ENCODE measurements at places on chromosomes 2 and 18. TPM values are rescaled to one million over a fixed set of nuclear protein-coding genes. Genes with fewer than 3 reads are reported as not detected.

The RBM43 gene
- total RNA-seq = 0.96 TPM

The INSIG2 gene
- 64.2 TPM for total RNA-seq

The GKN2 gene
- 0.75 TPM for total RNA-seq

The NDUFB3 gene
- total RNA-seq = 34.2 TPM

The TMEM87B gene
- 11.7 TPM for total RNA-seq

The ACTG2 gene
- total RNA-seq = 134 TPM

The DYSF gene
- total RNA-seq = 58.3 TPM

The PJVK gene
- not detected for total RNA-seq

The MSGN1 gene
- not detected for total RNA-seq

The CMPK2 gene
- 9.4 TPM for total RNA-seq

The FMNL2 gene
- total RNA-seq = 12.0 TPM

The SLC16A14 gene
- 15.8 TPM for total RNA-seq

The KIF1A gene
- 0.11 TPM for total RNA-seq

The TRPM8 gene
- not detected for total RNA-seq

The ATP8B1 gene
- 30.9 TPM for total RNA-seq

The SLC35F6 gene
- 43.4 TPM for total RNA-seq

The USP34 gene
- total RNA-seq = 59.3 TPM

DNA sequence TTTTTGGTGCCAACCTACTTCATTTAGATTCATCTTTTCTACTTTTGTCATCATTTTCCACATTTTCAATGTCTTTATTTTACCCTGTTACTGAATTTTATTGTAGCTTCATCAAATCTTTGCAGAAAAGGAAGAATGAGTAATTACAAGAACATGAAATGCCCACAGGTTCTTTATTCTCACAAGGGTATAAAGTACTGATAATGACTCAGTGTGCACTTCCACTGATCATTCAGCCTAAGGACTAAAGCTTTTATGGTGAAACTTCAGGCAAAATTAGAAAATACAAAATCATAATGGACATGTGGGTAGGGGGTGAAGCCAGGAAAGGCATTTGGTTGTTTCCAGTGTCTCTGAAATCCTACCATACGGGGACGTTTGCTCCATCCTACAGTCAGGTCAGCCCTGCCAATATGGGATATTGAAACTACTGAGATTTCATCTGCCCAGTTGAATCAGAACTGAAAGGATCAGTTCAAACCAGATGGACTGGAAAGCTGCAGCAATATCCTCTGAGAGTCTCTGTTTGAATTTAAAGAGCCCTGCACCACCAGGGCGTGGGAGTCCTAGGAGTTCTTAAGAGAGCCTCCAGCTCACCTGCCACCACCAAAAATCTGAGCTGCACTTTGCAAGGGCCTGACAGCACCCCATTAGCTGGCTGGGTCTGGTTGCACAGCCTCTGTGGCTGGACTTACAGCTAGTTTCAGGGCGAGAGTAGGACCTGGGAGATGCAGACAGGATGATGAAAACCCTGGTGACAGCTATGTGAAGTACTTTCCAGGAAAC is 390.4 kb downstream of the CMPK2 start:
- DNase-seq = no peak

DNA sequence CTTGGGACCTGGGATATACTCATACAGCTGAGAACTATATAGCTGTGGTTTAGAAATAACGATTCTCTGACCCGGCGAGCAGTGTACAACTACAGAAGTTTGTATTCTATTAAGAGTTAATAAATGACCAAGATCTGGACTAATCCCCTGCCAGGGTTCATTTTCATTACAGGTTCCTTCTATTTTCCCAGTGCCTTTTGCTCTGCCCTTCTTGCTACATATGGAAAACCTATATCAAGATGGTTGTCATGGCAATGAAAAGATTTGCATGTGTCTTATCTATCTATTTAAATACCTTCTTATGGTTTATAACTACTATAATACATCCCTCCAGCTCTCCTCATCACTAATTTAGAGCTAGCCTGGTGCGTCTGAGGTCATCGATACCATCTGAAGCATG is 965.2 kb downstream of the BCL11A start:
- no peak for DNase-seq

DNA sequence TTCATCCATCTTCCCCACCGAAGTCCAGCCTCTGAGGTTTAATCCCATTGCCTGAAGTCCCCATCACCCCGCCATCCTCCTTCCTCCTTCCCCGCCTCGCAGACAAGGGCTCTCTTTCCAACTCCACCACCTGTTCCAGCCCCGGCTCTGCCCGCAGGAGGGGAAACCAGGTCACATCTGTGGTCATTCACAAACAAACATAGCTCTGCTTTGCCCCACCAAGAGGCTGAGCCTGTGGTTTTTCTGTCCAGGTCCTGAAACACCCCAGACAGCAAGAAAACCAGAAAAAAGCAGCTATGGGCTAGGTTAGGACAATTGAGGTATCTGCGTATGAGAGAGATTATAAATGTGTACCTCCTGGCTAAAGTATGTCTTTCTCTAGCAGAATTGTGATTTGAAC is 144.7 kb downstream of the GLI2 start:
- no peak for DNase-seq

DNA sequence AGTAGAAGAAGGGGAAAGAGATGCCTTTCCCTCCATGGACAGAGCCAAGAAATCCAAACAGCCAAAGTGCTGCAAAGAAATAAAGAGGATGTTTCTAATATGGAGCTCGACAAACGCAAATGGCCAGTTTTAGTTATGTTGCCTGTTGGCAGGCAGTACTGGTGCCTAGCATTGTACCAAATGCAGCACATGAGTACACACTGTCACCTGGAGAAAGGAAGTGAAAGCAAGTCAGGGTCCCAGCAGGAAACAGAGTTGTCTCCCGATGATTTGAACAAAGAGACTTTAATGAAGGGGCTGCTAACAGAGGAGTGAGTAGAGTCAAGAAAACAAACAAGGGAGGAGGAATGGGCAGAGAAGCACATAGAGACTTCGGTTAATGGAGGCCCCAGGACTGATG is 623.0 kb downstream of the BCL11A start:
- no peak for DNase-seq

DNA sequence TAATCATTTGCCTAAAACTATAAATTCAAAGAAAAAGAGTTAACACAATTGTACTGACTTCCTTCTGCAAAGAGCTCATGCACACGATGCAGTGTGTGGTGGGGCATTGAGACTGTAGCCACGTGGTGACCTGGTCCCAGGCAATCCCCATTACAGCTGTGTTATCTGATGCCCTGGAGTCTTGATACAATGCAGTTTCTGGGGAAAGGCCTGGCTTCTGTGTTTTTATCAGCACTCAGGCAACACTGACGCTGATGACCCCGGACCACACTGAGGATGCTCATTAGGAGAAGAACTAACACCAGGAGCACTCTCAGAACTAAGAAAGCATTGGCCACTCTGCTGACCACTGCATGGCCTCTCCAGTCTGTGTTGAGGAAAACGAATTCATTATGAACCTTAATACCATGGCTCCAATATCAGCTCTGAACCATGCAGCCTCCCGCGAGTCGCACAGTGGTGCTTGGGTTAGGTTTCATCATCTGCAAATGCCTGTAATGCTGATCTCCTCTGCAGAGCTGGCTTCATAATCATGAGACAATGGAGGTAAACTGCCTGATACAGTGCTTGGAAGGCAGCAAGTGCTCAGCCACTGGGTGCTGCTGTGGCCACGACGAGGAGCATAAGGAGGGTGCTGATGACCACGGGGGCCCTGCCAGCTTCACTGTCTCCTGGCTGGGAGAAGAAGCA is 218.5 kb downstream of the MYT1L start:
- no peak for DNase-seq

GRCh38 chr18:46279673-46280072 is 175.5 kb downstream of the HAUS1 start:
- DNase-seq = no peak

DNA sequence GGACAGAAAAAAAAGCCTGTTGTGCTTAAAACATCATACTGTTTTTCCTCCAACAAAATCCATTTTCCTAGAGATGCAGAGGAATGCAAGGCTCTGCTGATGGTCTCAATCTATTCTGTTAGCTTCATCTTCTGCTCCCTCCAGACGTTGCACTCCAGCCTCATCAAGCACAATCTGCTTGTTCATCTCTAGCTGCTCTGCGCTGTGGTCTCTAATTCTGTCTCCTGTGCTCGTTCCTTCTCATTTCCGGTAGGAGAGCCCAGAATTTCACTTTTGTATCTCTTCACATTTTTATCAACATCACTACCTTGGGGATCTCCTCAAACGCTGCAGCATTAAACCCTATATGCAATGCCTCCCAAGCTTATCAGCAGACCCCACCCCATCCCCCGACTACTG is 708.9 kb downstream of the RNF144A start:
- no peak for DNase-seq

DNA sequence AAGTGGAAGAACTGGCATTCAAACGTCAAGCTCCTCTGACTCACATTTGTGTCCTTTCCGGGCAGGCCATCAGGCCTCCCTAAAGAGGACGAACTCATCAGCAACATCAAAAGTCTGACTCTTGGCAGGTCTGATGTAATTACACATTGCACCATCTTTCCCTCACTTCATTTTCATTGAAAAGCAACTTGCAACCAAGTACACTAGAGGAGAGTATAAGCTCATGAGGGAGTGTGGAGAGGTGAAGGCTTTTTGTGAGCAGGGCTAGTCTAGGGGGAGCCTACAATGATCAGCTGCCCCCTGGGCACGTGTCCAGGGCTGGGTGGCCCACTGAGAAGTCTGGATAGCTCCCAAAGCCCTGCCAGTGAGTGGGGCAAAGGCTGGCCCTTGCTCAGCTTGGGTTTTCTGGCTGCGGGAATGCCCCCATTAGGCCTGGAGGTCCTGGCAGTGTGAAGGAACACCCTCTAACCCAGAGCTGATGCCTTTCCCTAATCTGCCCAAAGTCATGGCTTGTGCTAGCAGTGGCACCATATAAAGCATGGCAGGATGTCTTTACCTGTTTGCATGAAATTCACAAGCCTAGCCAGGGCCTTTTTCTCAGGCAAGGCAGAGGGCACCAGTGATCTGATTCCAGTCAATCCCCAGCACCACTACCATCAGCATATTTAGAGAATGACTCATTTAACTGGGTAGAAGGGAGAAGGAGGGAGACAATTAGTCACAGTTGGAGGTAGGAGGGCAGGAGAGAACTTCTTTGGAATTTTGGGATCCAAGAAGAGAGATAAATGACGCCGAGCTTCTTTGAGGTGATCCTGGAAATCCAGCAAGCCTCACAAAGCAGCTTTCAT is 8.5 kb upstream of the DAW1 start:
- peak; percentile 84 for DNase-seq

DNA sequence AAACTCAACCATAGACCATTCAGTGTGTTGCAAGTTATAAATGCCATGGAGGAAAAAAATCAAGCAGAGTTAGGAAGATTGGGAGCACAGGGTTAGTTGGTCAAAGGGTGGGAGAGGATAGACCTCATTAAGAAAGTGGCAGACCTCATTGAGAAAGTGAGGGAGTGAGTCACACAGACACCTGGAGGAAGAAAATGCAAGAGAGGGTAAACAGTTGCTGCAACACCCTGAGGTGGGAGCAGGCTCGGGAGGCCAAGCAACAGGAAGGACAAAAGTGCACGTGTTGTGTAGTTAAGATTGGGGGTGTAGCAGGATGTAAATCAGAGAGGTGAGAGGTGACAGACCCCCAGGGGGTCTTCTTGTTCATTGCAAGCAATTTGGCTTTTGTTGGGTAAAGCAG is 6.4 kb downstream of the IL1RL1 start:
- DNase-seq = no peak

GRCh38 chr2:41966431-41966893 is 81.4 kb upstream of the PKDCC start:
- DNase-seq = peak; percentile 96

DNA sequence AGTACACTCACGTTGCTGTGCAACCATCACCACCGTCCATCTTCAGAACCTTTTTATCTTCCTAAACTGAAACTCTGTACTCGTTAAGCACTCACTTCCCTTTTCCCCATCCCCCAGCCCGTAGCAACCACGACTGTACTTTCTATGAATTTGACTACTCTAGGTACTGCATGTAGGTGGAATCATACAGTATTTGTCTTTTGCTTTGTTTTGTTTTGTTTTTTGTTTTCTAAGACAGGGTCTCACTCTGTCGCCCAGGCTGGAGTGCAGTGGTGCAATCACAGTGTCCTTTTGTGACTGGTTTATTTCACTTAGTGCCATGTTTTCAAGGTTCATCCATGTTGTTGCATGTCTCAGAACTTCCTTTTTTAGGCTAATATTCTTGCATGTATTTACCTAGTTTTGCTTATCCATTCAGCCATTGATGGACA is 7.0 kb upstream of the TYMS start:
- no peak for DNase-seq

DNA sequence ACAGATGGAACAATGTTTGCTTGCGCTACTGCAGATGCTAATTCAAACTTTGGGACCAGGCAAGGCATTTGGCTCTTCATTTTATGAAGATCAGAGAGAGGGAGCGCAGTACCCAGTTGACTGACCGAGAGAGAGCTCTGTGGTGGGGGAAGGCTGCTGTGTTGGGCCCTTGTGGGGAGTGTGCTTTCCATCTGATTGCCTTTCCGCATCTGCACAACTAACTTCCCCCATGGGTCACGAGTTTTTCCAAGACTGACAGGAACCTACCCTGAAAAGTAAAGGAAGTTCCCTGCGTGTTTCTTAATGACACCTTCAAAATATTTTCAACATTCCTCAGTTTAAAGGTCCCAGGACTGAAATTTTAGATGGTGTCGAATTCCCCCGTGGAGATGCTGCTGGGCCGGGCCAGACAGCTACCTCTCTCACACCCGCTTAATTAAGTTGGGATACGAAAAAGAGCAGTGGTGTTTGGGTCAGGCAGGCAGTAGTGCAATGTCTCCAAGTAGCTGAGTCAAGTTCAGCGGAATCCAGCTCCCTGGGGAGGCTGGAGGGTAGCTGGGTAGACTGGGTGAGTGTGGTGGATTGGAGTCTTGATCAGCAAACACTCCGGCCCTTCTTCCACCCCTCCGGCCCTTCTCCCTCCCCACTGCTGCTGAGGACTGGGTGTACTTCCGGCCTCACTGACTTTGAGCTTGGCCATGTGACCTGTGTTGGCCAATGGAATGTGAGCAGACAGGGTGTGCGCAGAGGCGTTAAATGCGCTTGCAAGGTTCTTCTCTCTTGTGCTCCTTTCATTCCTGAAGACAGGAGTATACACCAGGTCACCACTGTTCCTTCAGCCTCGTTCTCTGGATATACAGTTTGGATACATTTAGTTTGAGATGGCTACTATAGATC is 2.3 kb upstream of the ARHGAP25 start:
- no peak for DNase-seq

DNA sequence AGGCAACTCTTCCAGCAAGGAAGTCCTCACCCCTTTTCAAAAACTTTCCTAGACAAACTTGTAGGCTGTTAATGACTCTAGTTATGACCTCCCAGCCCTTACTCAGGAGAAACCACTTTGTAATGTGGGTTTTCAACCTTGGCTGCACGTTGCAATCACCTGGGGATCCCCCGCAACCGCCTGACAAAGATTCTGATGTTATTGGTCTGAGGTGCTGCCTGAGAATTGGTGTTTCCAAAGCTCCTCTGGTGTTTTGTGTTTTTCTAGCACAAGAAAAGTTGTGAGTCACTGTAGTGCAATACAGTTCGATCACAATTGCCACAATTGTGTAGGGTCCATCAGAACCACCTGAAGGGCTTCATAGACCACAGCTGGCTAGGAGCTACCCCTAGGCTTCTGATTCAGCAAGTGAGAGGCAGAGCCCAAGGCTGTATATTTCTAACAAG is 121.6 kb downstream of the SP100 start:
- no peak for DNase-seq

- no peak for DNase-seq
Measured at GRCh38 chr2:103183061-103183460, 421.2 kb downstream of the TMEM182 start.

Measured in ascending aorta (tissue), 2 donors.